ENCODE measurements at places on chromosomes 3 and 15.

DNA sequence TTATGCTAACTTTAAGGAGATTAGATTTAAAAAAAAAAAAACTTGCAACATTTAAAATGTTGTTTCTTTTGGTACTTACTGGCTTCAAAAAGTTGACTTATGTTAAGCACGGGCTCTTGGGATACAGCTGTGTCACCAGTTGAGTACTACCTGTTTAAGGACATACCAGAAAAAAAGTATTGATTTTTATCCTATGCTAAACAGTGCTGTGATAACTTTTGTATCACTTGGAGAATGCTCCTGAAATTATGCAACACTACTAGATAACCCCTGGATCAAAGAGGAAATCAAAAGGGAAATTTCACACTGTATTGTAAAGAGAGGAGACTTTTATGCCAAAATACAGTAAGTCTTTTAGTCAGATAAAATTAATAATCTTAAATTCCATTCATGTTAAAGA lies 77.7 kb downstream of the SLMAP start:
- no peak for DNase-seq

DNA sequence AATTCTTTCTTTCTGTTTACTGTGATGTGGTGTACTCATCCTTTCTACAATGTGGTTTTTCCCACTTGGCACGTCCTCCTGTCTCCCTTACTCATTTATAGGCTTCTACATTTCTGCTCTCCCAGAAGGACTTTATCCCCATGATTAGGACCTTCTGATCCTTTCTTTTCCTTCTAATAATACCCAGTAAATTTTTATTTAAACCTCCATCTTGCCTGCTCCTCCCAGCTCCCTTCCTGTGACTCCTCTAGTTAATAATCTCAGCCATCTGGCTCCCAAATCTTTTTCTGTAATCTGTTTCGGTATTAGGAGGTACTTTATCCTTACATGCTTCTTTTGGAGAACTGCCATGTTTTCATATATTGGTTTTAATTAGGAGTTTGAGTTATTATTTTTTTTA lies 11.2 kb upstream of the P2RY1 start:
- no peak for DNase-seq

DNA sequence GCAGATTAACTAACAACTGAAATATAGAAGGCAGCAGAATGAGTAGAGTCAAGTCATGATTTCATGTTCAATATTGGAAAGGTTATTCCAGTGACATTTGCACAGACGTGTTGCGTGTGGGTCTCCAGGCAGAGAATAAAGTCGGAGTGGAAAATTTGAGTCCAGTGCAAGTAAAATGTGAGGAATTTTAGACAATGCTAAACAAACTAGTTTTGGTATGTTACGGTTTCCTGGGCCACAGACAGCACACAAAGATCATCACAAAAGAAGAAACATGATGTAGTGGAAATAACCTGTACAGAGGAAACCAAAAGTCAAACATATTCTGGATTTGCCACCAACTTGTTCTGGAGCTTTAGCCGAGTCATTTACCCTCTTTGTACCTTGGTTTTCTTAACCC lies 367 bp downstream of the OR4F6 start:
- DNase-seq: no peak

DNA sequence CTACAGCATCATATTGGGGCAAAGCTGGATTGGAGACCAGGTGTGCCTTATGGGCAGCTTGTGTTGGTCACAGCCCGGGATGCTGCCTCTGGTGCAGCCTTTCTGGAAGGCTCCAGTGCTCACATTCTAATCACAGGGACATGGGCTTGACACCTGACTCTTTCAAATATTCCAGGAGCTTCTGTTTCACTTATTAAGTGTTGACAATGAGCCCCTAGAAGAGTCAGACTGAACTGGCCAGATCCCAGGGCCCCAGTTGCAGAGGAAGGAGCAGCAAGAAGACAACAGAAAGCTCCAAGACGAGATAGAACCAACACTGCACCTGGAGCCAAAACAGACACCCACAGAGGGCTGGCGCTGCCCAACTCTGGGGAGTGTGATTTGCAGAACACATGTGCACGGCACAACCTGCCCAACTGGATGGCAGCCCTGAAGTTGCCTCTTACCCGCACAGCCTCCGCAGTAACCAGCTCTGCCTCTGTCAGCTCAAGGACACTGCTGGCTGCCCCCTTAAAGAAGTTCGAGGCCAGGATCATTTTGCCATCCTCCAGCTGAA lies 30.3 kb downstream of the ALDH1L1 start:
- no peak for DNase-seq

DNA sequence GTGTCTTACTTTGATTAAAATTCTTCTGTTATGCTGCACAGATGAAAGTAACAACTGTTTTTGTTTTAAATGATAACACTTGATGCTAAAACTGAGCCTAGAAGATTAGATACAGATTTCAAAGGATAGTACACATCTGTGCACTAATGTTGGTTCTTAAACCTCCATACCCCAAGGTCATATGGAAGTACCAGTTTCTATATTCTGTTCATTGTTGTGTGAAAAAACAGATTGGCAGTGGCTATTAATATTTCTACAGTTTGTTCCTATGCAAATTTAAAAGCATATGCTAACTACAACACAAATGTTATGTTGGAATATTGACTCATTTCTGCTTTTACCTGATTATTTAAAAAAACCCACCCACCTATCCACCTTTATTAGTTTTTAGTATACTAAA lies 32.0 kb upstream of the GBE1 start:
- no peak for DNase-seq

- no peak for DNase-seq
Measured at GRCh38 chr3:63968612-63969350, 54.5 kb downstream of the PSMD6 start.

DNA sequence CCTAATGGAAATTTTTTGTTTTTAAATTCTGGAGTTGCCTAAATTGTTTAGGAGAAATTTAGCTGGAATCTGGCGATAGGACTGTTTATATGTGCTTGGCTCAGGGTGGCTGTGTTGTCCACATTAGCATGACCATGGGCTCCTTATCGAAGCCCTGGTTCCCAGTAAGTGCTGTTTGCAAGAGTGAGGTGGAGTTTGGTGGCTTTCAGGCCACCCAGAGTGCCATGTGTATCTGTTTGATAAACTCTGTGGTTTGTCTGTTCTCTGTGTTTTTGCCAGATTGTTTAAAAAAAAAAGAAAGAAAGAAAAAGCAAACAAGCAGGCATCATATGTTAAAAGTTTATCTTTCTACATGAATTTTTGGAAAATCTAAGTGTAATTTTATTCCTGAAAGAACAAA lies 51.5 kb downstream of the PLCL2 start:
- no peak for DNase-seq

- DNase-seq: no peak
Measured at GRCh38 chr3:159032311-159032710, 230.5 kb downstream of the MFSD1 start.

GRCh38 chr3:111592936-111593335 lies 2.2 kb downstream of the ZBED2 start:
- DNase-seq: no peak

Measured in Caco-2 (cell line).